Activated T-helper 1 cell treated with Interleukin-2 at 50 U/mL for 16 hours (primary cell): ENCODE measurements at places on chromosomes 6 and 20.

- DNase-seq = no peak
These were observed 39.5 kb downstream of the MTFR2 start for GRCh38 chr6:136210398-136211165.

DNA sequence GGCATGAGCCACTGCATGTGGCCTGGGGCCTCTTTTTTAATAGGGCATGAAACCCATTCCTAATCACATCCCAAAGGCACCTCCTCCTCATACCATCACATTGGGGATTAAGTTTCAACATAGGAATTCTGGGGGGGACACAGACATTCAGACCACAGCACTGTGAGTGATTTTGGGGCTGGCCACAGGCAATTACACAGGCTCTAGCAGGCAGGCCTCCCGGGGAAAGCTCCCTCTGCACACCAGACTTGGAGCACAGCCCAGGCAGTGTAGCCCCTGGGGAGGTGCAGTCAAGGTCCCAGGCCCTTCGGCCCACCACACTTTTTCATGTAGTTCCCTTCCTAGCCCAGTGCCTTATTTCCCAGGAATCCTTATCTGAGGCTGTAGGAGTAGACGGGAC is 5.5 kb downstream of the SFT2D1 start:
- DNase-seq = no peak

DNA sequence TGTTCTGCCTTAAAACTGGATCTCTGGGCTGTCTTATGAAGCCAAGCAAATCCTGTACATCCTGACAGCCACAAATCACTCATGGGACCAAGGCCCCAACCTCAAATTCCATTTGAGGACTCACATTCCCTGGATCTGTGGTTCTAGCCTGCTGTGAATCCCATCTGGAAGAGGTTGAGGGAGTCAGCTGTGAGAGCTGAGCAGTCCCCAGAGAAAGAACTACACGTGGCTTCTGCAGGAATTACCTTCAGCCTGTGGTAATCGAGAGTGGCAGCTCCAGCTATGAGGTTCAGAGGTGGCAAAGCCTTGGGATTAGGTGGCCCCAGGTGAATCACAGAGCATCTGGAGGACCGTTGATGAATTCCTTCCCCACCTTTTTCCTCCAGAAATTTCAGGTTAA is 245.2 kb downstream of the SLC24A3 start:
- DNase-seq = no peak

DNA sequence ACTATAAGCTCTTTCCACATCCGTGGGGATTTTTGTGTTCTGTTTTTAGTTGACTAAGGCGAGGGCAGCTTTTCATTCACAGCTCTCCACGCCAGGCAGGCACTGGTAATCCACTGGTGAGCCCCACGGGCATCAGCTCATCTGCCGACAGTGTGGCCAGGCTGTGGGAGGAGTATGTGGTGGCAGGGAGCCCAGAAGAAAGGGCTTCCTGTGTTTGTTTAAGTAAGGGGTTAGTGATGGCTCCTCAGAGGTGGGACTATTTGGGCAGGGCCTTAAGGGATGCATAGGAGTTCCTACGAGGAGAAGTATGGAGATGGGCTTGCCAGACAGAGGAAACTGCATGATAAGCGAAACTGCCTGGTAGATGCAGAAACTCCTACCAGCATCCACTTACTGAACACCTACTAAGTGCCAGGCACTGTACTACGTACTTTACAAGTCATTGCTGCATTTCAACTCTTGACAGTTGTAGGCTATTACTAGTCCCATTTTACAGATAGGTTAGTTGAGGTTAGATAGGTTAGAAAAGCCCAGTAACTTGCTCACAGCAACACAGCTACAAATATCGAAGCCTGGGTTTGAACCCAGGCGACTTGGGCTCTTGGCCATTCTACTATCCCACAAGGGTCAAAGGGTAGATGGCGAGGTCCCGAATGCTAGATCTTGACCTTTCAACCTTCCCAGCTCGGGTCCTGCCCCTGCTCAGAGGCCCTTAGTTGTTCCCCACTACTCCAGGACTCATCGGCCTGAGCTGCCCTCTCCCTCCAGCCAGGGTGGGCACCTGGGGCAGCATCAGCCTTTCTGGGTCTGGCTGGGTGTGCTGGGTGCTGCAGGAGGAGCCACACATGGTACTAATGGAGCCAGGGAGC is 55.1 kb downstream of the CEBPB start:
- DNase-seq = no peak

- no peak for DNase-seq
These were observed 580.0 kb upstream of the ZNF337 start for GRCh38 chr20:26276554-26277210.

DNA sequence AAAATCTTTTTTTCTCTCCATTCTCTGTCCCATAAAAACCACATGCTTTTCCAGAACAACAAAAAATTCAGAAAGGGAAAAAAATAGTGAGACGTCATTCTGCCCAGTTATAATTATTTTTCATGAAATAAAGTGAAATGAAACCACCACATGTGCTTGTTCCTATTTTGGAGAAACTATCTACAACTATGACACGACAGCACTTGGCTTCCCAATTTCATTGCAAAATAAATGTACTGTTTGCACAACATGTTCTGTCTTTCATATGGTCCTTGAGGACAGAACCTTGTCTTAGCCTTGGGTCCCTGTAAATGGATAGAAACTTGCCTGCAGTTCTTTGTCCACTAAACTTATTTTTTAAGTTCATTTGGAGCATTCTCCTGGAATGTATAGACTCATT is 5.6 kb upstream of the MAN1A1 start:
- no peak for DNase-seq

GRCh38 chr20:48189181-48189580 is 403.9 kb upstream of the SULF2 start:
- DNase-seq = no peak

DNA sequence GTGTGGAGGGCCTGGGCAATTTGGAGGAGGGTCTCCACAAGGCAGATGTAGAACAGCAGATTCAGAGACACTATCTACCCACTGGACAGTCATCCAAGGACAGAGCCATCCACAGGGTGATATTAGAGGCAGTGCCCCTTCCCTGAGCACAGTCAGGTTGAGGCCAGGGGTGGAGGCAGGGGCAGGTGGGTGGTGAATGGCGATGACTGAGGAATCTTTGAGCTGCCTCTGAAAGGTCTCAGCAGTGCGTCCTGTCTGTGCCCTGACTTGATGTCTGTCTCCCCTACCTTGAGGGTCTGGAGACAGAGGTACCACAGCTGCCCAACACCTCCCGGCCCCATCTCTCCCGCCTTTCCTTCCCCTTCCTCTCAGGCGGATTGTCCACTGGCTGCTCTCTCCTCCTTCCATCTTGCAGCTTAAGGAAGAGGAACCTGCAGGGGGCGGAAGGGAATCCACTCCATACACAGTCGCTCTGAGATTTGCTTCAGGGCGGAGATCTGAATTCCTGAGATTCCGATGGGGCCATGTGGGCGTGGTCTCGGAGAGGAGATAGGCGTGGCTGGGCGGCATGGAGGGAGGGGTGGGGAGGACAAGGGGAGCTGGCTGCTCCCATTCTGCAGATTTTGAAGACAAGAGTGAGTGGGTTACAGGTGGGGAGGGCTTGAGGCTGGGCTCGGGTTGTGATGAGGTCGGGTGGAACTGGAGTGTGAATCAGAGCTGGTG is 1.7 kb downstream of the MUCL3 start:
- no peak for DNase-seq

- no peak for DNase-seq
These were observed 182.4 kb downstream of the DLL1 start for GRCh38 chr6:170108456-170108855.

- no peak for DNase-seq
These were observed at the start of gene FAM162B for GRCh38 chr6:116764961-116765841. Gene FAM162B (minus strand): TSS chr6:116765719. CDS start chr6:116765576, 143 bp downstream.

DNA sequence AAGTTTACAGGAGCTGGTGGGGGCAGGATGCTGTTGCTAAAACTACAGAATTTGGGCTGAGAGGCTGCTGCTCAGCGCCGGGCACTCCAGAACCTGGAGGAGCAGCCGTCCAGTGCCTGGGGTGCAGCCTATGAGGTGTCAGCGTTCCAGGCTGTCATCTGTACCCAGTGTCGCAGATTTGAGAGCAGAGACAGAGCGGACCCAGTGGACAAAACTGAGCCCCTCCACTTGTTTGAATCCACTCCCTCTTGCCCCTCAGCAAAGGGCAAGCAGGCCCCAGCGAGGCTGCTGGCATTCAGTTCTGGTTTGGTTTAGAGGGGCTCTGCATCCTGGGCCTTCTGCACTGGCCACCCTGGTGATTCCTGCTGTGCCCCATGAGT is 144.3 kb downstream of the TBC1D7 start:
- no peak for DNase-seq

GRCh38 chr6:41648070-41648585 is 9.9 kb downstream of the MDFI start:
- no peak for DNase-seq
